ENCODE measurements at places on chromosomes 7 and 10.

- DNase-seq, result no peak
Observed at GRCh38 chr10:34954142-34954541, 136.0 kb downstream of the CUL2 start.

DNA sequence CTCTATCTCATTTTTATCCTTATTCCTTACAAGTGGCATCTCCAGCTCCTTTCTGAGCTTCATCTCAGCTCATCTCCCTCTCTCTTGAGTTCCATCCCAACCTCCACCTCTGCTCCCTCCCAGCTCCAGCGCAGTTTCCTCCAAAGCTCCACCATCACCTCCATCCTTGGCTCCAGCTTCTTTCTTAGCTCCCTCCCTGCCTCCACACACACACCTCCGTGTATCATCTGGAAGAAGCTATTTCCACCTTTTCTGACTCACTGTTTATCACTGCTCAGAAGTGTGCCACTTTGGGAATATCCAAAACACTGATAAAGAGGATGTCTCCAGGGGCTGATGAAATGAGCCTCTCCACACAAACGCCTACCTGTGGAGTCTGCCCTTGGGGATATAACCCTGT is 481.4 kb downstream of the PTPRN2 start:
- no peak for DNase-seq

GRCh38 chr10:68348265-68348741 is 15.6 kb upstream of the PBLD start:
- DNase-seq, result no peak

DNA sequence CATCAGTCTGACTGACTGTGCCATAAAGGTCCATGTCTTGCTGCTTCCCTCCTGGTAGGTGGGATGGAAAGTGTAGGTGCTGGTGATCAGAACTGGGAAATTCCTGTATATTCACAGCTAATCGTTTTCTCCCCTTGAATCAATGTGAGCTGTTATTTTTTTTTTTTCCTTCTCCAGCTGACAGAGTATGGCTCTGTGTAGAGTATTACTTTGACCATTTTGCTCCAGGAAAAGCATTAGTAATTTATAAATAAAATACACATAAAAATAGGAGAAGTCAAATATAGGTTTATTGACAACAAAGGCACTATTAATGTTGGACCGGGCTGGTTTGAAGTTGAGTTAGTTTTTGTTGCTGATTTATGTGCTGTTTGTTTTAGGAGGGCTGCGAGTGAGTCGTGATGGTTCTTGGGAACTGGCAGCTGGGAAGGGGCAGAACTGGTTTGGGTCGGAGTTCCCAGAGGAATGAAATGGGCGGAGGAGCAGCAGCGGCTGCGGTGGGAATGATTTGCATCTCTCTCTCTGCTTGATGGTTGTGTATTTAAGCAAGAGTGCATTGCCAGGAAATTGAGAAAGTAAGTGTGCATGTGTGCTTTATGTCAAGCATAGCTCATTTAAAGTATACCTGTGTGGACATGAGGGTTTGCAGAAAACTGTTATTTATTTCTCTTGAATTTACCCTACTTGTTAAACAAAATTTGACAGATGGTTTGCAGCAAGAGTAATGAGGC is 80.9 kb downstream of the LRMDA start:
- DNase-seq, result no peak

GRCh38 chr7:14487701-14488395 is 414.7 kb downstream of the DGKB start:
- no peak for DNase-seq

DNA sequence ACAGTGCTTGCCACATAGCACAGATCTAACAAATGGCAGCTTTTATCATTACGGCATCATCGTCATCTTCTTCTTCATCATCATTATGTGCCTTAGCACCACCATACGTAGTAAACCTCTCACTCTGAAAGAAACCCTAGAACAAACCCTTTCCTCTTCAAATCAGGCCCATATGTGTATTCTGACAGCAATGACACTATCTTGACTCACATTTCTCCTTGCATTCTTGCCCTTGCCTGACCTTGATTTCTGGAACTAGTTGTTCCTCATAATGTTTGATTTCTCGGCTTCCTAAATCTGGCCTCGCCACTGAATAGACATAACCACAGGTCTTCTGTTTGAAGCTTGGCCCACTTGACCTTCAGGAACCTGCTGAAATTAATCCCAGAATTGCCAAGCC is 115.3 kb downstream of the DGKI start:
- DNase-seq, result no peak

DNA sequence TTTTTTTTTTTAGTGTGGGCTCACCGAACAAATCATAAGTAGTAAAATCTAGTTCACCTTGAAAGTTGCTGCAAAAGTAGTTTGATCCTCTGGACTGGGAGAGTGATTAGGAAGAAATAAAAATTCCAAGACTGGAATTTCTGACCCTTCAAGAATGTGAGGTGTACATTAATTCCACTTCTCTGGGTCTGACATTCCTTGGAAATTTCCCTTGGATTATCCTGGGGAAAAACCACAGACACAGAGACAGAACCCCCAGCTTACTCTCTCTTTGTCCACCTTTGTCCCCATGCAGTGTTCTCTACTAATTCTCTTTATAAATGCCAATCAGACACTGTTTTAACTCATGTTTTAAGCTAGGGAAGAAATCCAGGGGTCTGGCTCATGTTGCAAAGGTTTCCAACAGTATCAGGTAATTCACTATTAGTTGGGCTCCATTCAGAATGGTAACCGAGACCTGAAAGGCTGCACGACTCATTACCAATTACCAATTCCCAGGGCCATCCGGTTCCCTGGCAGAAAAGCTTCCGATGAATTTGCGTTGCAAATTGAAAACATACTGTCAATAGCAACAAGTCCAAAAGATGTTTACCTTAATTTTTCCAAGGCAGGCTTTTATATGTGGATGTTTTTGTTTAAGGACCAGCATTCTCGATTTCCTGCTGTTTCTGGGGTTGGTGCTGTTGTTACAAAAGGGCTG is 86.3 kb downstream of the BAMBI start:
- DNase-seq, result no peak

DNA sequence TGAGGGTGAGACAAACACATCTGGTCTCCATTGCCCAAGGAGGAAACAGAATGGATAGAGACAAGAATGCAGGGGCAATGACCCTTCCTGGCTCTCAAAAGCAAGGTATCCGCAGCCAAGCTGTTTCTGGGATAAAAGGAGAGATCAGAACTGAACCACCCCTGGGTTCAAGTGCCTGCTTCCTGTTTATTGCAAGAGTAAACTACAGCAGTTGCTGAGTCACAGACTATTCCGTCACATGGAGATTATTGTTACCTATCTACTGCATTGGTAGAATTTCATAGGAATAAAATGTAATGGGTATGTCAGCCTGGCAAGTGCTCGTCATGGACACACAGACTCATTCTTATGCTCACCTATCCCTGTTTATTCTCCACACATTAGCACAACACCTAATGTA is 821.6 kb downstream of the GRID1 start:
- DNase-seq, result no peak

GRCh38 chr10:132848291-132848701 is 62.3 kb upstream of the NKX6-2 start:
- no peak for DNase-seq

- DNase-seq, result no peak
Observed at GRCh38 chr10:20354166-20354565, 537.9 kb downstream of the PLXDC2 start.

GRCh38 chr7:17976952-17977351 is 36.7 kb upstream of the SNX13 start:
- DNase-seq, result no peak

DNA sequence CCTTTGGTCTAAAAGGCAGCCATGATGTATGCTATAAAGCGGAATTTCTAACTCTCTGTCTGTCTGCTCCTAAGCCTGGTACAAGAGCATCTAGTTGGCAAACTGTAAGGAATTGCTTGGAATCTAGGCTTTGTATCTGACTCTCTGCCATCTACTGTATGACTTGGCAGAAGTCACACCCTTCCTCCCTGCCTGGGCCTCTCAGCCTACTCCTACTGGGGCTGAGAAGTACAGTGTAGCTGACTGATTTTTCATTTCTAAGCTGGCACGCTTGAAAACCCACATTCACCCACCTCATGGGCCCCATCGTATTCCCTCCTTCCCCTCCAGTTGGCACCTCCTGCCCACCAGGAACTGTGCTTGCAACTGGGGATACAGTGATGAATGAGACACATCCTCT is 435.2 kb downstream of the PLXNA4 start:
- no peak for DNase-seq

DNA sequence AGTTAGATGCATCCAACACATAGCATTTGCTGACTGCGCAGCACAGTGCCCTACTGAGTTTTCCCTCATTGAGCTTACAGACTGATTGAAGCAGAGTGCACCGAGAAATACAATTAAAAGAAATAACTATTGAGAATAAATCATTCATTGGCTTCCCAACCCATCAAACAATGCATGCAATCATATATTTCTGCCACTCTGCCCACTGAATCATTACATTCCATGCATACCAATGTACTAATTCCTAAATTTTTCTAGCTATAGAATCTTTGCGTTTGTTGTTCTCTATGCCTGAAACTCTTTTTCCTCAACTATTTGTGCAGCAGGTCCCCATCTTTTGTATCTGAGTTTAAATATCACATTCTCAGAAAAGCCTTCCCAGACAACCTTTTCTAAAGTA is 783.8 kb downstream of the SORCS1 start:
- no peak for DNase-seq

DNA sequence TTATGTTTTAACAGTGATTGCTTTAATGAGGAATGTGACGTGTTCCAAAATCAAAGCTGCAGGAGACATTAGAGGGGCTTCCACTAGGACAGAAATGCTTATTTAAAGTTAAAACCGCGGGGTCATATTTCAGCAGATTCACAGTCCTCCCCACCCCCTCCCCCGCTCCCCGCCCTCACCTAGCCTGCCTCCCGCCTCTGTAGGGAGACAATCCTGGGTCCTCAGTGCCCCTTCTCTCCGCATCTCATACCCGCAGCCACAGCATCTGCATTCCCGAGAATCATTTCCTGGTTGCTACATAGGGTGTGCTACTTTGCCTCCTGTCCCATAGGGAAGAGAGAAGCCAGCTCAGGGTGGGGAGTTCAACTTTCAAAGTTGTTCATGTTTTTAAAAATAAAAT is 3.1 kb upstream of the DRGX start:
- no peak for DNase-seq

DNA sequence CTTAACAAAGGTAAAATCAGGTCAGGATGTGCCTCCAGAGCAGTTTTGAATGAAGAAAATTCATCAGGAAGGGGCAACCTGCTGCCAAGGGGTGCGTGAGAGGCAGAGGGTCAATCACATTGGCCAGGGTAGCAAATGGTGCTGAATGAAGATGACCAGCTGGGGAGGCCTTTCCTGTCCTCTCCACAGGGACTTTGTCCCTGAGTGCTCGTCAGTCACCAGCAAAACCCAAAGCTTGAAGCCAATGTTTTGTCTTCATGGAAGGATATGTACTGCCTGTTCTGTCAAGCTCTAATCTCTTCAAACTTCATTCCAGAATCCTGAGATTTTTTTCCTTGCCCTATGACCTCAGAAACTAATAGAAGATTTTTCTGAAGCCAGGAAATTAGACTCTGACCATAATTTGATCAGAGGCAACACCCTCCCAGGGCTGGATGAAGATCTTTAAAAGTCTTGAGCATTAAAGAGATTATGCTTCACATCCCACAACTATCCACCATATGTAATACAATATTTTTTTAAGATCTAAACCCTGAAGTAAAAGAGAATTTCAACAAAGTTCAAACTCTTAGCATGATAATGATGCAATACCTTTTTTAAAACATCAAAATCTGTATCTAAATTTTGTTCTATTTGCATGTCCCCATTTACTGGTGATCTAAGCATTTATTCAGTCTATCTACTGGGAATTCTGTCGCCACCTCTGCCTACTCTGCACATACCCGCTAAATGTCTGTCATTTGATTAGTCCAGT is 243.0 kb downstream of the SNX13 start:
- DNase-seq, result no peak

DNA sequence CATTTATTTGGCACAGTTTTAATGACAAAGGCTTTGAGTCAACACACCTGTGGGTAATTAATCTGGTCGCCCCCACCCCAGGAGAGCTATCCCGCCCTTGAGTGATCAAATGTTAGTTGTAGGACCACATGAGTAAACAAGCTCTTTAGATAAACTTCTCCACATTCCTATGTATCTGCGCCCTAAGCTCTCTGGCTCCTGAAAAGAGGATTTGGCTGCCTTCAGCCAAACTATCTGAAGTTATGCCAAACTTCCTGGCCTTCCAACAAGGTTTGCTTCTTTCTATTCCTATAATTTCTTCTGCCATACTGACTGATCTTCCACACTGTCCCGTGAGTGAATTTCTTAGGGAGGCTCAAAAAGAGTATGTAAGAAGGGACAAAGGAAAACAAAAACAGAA is 134.2 kb downstream of the RALA start:
- DNase-seq, result no peak

- DNase-seq, result no peak
Observed at GRCh38 chr10:89814278-89814677, 112.9 kb downstream of the KIF20B start.

- DNase-seq, result no peak
Observed at GRCh38 chr10:103452506-103453230, 498 bp upstream of the CALHM2 start.

GRCh38 chr10:106941297-106942034 is 223.0 kb downstream of the SORCS1 start:
- DNase-seq, result no peak

DNA sequence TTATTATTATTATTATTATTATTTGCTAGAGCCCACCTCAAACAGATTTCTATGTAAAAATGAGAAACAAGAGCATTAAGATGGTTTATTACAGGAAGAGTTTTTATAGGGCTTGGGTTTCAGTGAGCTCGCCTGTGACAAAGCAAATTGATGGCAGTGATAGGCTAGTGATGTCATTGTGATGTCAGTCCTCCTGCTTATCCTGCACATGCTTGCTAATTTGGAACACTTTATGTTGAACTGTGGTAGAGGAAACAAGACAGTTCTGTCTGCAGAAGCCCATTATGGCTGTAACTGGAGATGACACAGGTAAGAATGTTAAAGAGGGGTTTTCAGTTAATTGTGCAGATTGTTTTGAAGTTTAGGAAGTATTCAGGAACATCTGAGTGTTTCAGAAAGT is 68.3 kb downstream of the CREM start:
- no peak for DNase-seq

GRCh38 chr7:99456288-99456687 is 9.7 kb downstream of the ATP5MF start:
- DNase-seq, result no peak

DNA sequence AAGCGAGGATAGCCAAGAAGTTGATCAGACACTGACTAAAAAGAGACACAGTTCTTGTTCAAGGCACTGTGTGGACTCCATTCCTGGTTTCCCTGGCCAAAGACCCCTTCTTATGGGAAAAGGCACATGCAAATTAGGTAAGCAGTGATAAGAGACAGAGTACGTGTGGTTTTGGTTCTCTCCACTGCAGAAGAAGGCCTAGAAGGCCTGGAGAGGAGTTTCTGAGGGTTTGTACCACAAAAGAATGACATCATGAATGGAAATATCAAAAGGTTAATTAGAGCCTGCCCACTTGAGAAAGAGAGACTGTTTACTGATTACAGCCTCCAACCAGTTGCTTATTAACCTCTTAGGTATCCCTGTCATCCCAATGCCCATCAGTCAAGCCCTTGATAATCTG is 137.5 kb downstream of the ZNF365 start:
- DNase-seq, result no peak
